ENCODE measurements at places on chromosomes 11 and 22.
A peak's percentile ranks its signal among the peaks of the same experiment; 100 is the strongest.

DNA sequence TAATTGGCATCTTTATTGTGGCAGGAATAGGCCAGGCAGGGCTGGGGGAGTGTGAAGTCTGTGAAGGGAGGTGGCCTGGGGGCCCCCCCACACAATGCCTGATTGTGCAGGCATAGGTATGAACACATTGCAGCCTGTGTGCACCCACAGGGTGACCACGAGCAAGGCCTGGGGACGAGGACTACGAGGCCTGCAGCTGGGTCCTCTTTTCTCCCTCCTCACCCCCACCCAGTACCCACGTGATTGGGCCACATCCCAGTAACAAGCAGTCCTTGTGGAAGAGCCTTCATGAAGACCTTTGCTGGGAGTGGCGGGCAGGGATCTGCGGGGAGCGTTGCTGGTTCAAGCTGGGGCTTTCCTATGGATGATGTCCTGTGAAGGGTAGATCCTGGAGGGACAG, 29.3 kb downstream of the ZBTB16 start:
- DNase-seq: no peak

- no peak for DNase-seq
These were observed 15.7 kb downstream of the ZNF214 start for GRCh38 chr11:7004482-7004881.

DNA sequence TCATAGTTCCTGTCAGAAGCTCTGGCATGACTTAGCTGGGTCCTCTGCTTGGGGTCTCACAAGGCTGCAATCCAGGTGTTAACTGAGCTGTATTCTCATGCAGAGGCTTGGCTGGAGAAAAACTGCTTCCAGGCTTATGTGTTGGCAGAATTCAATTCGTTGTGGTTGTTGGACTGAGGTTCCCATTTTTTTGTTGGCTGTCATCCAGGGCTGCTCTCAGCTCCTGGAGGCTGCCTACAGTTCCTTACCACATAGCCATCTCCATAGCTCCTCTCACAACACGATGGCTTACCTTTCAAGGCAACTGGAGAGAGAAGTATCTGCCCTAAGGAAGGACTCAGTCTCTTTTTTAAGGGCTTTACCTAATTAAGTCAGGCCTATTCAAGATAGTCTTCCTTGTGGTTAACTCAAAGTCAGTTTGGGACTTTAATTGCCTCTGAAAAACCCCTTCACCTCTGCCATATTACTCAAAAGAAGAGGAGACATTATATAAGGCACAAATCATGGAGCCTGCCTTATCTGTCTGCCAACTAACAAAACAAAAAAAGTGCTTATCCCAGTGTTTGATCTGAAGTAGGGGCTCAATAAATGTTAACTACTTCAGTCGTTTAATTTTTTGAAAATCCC, 35.2 kb downstream of the OR2AG2 start:
- no peak for DNase-seq

GRCh38 chr11:113278925-113279324, 35.5 kb upstream of the TTC12 start:
- DNase-seq: no peak

- no peak for DNase-seq
These were observed 614 bp upstream of the ASCL2 start for GRCh38 chr11:2271077-2271326.

DNA sequence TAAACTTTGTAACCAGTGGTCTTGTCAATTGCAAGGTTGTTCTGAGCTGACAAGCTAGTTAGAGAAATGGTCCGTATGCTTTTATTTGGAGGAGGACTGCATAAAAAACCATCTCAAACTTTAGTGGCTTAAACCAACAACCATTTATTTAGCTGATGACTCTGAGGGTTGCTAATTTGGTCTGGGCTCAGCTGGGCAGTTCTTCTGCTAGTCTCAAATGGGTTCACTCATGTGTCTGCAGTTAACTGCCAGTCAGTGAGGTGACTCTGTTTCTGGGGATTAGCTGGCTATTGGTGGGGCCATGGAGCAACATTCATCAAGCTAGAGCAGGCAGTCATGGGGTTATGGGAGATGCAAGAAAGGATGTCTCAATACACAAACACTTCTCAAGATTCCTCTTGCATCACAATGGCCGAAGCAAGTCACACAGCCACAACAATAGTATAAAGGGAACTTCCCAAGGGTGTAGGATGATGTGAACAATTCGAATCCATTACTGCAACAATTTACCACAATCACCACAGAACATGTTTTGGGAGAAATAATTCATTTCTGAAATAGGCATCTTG, 521.9 kb downstream of the INSC start:
- no peak for DNase-seq

DNA sequence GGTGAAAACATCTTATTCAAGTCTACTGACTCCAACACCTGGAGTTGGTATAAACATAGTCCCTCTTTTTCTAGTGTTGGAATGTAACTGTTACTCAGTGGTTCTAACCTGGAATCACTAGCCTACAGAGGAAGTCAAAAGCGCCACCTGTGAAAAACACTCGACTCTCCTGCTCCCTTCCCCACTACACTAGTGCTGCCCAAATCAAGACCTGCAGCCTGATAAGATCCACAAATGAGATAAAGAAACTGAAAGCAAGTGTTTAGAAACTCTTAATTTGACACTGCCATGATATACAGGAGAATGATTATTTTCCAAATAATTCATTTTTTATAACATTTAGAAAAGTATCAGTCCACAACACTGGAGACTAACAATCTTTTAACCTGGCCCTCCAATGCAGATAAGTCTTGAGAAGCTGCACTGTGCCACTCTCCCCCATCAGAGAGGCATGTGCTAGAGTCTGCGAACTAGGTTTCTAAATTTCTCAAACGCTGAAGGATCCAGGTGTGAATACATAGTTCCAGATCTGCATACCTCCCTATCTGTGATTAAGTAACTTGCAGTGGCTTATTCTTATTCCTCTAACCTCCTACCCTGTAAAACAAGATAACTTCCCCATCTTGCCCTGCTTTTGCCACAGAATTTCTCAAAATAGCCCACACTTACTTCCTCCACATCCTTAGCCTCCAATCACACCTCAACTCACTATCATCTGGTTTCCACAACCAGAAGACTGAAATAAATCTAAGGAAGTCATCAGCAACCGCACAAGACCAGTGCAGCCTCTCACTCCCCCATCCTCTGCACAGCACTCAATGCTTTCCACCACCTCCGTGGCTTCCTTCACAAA, 88.1 kb downstream of the RRAS2 start:
- DNase-seq: peak; percentile 44

DNA sequence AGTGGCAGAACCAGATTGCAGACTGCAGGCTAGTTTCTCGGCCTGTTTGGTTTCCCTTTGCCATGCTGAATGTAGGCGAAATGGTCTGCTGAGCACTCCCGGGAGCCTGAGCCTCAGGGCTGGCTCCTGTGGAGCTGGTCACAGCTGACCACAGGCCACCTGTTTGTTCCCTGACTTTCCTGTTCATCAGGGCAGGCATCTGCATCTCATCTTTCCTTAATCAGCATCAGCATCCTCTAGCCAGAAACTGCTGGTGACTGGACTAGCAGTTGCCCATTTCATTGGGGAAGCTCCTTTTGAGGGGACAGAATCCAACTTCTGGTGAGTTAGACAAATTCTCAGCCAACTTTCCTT, 20.2 kb upstream of the C11orf96 start:
- DNase-seq: no peak

- no peak for DNase-seq
These were observed 20.0 kb upstream of the LINC01488 start for GRCh38 chr11:69461272-69461962.
